ENCODE measurements at places on chromosomes 3 and 15. TPM values are rescaled to one million over a fixed set of nuclear protein-coding genes. Genes with fewer than 3 reads are reported as not detected.

Gene LSAMP
- 9.8 TPM for total RNA-seq

Gene ACTC1
- total RNA-seq: not detected

Gene GNB4
- 23.5 TPM for total RNA-seq

Gene GOLGA6D
- total RNA-seq: not detected

Gene MKRN2
- total RNA-seq: 28.4 TPM

Gene TTLL13
- total RNA-seq: under 0.01 TPM

Gene SLC9A9
- total RNA-seq: 1.4 TPM

Gene DOCK3
- 0.13 TPM for total RNA-seq
